ENCODE measurements at places on chromosomes 1 and 21. TPM values are rescaled to one million over a fixed set of nuclear protein-coding genes. Genes with fewer than 3 reads are reported as not detected.

The MFAP2 gene
- total RNA-seq = 7.9 TPM

The SEC22B gene
- 20.0 TPM for total RNA-seq

The EYA3 gene
- total RNA-seq = 7.1 TPM

GRCh38 chr1:189524501-189524900 is 953.2 kb downstream of the BRINP3 start:
- peak; percentile 27 for DNase-seq

GRCh38 chr1:211951856-211952255 is 83.5 kb downstream of the INTS7 start:
- peak; percentile 96 for DNase-seq

The IGFN1 gene
- 0.26 TPM for total RNA-seq

GRCh38 chr1:244792188-244792850 is 43.1 kb upstream of the COX20 start:
- no peak for DNase-seq

- no peak for DNase-seq
Measured at GRCh38 chr1:33899746-33900145, 35.9 kb downstream of the HMGB4 start.

DNA sequence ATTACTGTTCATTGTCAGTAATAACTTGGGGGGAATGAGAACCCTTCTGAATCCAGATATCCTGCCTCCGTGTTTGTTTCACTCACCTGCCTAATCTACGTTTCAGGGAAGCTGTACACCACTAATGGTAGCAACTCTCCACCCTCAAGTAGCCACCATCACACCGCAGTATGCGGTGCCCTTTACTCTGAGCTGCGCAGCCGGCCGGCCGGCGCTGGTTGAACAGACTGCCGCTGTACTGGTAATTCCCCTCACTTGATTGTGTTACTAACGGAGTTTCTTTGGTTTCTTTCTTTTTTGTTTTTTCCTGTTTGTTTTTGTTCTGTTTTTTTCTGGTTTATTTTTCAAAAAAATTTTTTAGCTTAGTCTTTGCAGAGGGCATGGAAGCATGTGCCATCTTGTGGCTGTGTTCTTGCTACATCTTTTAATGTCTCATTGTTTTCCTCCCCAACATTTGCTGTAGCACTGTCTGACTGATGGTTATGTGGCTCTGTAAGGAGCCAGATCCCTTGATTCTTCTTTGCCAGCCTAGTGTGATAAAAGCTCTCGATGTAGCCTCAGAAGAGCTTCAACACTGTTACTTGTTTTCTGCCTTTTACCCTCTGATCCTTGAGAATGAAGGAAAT is 15.9 kb upstream of the OLFML3 start:
- DNase-seq = no peak

- peak; percentile 89 for DNase-seq
Measured at GRCh38 chr1:209657918-209658317, 5.7 kb upstream of the LAMB3 start.

DNA sequence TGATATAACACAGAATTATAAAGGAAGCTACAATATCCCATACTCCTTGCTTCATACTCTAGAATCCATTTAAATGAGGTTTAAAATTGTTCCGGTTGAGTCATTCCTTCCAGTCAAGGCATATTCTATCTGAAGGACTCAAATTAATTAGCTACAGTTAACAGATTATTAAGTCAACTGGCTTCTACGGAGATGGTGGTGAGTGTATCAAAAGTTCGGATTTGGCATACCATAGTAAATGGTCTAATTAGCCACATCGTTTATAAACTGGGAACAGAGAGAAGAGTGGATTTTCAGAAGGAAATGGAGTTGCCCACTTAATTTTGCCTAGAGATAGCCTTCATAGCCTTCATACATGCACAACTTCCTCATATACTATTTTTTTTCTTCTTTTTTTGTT is 1095.3 kb downstream of the TTLL7 start:
- peak; percentile 8 for DNase-seq

DNA sequence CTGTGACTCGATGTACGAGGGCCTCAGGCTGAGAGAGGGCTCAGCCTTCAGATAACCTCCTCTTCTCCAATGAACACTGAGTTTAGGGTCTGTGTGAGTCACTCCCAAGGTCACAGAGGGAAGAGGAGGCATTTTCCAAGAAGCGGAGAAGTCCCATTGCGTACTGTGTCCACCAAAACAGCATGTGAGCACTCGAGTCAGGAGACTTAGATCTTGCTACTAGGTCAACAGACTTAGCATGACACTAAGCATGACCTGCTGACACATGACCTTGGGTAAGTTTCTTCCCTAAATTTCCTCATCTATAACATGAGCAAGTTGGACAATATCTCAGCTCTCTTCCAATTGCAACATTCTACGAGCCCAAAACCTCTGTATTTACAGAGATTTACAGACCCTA is 68.0 kb downstream of the PLPP3 start:
- DNase-seq = no peak

DNA sequence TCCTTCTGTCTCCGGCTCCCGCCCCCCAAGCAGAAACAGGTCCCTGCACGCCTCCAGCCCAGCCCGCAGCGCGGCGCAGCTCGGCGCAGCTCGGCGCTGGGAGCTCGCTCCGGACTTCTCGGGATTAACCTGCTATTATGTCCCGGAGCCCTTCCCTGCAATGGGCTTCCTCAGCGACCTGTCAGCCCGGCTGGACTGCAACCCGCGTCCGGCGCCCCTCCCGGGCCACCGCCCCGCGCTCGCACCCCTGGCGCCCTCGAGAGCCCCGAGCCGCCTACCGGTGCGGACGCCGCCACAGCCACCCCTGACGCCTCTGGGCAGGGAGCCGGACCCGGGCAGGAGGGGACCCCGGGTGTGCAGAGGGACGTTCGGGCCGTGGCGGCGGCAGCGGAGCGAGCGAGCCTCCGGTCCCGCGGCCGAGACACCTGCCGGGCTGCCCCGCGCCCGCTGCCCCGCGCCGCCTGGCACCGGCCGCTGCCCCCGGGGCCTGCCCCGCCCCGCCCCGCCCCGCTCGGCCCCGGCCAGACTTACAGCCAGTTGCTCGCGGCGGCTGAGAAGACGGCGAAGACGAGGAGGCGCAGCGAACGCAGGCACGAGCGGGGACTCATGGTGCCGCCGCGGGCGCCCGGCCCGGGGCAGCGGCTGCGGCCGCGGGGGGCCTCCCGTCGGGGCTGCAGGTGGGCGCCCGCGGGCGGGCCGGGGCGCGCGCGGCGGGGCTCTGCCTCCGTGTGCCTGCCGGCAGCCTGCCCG is 407 bp downstream of the WNT4 start:
- DNase-seq = peak; percentile 47

- DNase-seq = peak; percentile 100
Measured at GRCh38 chr1:117093091-117093534, 28.4 kb downstream of the TRIM45 start.

DNA sequence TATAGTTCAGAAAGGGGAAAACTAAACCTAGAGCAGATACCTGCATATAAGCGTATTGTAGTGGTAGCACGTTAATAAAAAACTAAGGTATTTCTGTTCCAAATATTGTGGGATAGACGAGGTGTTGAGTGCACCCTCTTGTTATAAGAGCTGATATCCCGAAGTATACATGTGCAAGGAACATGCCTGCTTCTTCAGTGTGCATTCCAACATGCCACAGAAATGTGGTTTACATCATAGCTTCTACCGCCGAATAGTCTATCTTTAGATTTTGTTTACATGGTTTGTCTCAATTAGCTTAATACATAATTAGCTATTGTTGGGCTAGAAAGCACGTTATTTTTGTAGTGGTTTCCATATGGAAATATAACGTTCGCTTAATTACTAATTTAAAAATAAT is 2.2 kb downstream of the CHRM3 start:
- DNase-seq = no peak

GRCh38 chr1:45340816-45341466 is 701 bp upstream of the MUTYH start:
- no peak for DNase-seq

GRCh38 chr1:28087614-28088167 is 719 bp downstream of the EYA3 start:
- peak; percentile 29 for DNase-seq

GRCh38 chr1:101769520-101769919 is 227.2 kb downstream of the OLFM3 start:
- DNase-seq = peak; percentile 8

GRCh38 chr1:192463661-192464060 is 111.9 kb upstream of the RGS1 start:
- no peak for DNase-seq

- DNase-seq = no peak
Measured at GRCh38 chr1:24900985-24901781, 28.9 kb downstream of the RUNX3 start.

- no peak for DNase-seq
Measured at GRCh38 chr21:42406201-42406621, 2.5 kb downstream of the UBASH3A start.

The NMNAT2 gene
- 0.26 TPM for total RNA-seq

DNA sequence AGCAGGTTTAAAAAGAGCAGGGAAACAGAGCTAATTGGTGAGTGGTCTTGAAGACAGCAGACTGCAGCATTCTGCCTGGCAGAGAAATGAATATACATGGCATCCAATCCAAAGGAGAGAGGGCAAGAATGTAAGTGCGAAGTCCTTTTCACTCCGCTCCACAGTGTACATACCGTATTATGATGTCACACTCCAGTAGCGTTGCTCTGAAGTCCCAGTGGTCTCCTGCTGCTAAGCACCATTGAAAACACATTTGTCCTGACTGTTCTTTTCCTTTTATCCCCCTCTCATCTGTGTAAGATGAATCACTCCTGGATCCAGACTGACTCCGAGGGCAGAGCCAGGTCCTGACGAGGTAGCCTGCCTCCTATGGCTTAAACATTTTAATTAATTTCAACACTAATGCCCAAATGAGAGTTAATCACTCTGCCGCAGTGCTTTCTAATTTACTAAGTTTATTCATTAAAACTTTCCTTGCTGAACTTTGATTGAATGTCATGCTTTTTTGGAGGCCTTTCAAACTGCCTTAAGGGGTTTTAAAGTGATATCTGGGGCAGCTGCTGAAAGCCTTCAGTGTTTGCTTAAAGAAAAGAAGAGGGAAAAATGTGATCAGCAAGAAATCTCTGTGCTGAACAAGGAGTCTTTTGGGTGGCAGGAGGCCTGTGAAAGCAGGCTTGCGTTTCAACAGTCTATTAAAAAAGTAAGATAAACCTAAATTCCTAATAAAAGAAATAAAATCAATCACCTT is 227.2 kb downstream of the ATG4C start:
- DNase-seq = no peak

GRCh38 chr1:157213836-157214235 is 75.6 kb upstream of the ETV3 start:
- DNase-seq = no peak

The PLPPR5 gene
- not detected for total RNA-seq

The ASH1L gene
- 15.0 TPM for total RNA-seq

The HES3 gene
- not detected for total RNA-seq

DNA sequence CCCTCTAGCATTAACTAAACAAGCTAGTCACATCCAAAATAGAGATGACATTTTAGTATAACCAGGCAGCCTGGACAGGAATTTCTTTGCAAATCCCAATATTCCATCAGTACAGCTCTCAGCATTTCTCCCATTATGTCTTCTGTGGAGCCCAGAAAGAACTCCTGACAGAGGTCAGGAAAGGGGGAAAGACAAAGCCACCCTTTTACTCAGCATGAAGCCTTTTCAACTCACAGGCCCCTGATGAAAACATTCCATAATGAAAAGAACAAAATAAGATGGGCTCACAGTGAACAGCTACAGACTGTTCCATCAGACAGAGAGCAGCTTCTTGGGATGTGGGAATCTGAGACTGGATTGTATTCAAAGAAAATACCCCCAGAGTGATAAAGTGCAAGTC is 80.6 kb downstream of the TEX35 start:
- DNase-seq = no peak

The PTPRU gene
- total RNA-seq = 53.2 TPM

DNA sequence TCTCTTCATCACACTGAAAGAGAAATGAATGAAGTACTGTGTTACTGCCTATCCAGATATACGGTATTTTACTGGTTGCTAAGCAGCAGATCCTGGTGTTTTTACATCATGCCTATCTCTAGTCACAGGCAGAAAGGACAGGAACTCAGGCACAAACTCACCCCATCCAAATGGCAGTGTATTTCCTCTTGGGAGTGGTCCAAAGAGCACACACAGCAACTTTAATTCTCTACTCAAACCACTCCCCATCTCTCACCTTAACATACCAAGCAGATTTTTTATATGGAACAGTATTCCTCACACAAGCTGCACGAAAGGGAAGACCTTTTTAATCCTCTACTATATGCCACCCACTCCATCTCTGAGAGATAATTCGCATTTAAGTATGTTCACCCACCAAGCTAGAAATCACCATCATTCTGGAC is 27.3 kb downstream of the EIF4G3 start:
- peak; percentile 47 for DNase-seq

The CELA2B gene
- not detected for total RNA-seq

DNA sequence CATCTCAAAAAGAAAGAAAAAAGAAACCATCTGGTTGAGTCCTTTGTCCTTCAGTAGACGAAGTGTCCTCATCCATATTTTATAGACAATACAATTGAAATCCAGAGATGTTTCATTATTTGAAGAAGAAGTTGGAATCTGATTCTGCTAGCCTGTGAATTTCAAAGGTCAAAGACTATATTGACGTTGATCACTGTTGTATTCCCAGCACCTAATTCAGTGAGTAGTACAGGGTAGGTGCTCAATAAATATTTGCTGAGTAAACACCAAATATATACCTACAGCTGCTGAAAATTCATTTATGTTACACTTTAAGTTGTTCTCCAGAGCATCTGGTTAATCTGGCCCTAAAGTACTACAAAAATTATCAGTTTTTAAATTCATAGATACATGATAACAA is 135.2 kb downstream of the CACNA1E start:
- no peak for DNase-seq

The STIL gene
- 0.79 TPM for total RNA-seq

All from bronchial epithelial cell (primary cell).